ENCODE measurements at places on chromosomes 7 and 10. TPM values are rescaled to one million over a fixed set of nuclear protein-coding genes. Genes with fewer than 3 reads are reported as not detected.

The PILRB gene
- 128 TPM for polyA plus RNA-seq

DNA sequence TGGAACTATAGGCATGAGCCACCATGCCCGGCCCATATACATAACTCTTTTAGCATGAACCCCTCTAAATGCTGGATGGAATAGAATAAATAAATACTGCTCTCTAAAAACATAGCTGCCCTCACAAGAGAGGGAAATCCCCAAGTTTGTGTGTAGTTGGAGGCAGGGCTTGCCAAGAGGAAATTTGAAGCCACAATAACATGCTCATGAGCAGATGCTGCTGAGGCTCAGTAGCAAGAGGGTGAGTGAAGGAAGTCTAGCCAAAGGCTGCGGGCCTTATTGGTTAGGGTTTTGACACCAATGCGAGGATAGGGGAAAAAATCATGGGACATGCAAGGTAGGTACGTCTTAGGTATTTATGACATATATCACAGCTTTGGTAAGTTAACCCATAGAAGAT lies 17.3 kb downstream of the TPK1 start:
- DNase-seq = peak; percentile 23

The SPDYE2B gene
- 0.02 TPM for polyA plus RNA-seq

GRCh38 chr7:106965108-106965507 lies 79.4 kb upstream of the PRKAR2B start:
- no peak for DNase-seq

GRCh38 chr10:80684259-80684658 lies 146.6 kb downstream of the SH2D4B start:
- peak; percentile 30 for DNase-seq

DNA sequence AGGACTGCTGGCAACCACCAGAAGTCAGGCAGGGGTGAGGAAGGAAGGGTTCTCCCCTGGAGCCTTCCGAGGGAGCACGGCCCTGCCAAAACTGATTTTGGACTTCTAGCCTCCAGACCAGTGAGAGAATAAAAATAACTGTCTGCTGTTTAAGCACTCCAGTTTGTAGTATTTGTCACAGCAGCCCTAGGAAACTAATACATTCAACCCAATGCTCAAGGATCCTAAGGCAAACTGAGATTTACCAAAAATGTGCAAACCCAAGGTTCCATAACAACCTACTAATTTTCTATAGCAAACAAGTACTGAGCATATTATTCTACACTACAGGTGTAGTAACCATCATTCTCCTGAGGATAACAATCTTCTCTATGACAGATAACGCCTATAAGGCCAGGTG lies 18.6 kb downstream of the ARHGAP12 start:
- no peak for DNase-seq

The PPP1R9A gene
- 1.4 TPM for polyA plus RNA-seq

DNA sequence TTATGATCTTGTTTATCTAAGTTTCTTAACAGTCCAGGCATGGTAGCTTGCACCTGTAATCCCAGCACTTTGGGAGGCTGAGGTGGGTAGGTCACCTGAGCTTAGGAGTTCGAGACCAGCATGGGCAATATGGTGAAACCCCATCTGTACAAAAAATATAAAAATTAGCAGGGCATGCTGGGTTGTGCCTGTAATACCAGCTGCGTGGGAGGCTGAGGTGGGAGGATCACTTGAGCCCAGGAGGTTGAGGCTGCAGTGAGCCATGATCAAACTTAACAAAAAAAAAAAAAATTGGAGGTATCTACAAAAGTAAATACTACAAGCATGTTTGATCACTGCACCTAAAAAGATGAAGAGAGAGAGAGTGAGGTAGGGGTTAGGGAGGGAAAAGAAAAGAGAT lies 9.0 kb upstream of the EZH2 start:
- DNase-seq = no peak

Measured in thymus (tissue), 14 donors.